ENCODE measurements at places on chromosomes 3 and 15.

GRCh38 chr3:157107644-157108133 lies 52.3 kb downstream of the CCNL1 start:
- no peak for DNase-seq

DNA sequence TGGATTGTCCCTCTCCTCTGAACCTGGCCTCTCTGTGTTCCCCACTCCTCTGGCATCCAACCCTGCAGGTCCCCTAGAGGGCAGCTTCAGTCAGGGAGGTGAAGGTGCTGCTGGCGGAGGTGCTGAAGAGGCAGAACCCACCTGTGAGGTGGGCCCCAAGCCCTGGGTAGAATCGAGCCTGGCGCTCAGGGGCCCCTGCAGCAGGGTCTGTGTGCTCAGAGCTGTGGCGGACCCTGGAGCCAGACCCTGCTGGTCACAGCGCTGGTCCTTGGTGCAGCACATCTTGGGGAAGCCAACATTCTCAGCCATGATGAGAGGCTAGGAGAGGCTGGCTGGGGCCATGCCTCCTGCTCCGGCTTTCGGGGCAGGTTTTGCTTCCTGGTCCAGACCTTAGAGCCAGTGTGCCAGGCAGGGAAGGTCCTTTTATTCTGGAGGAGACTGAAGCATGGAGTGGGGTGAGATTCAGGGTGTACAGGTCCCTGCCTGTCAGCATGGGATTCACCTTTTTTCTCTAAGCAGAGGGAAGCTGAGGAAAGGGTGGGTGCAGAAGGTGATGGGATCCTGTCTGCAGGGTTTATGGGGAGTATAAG lies 54.7 kb upstream of the TAMM41 start:
- DNase-seq, result no peak

GRCh38 chr3:83317605-83318004 lies 1556.2 kb upstream of the GBE1 start:
- DNase-seq, result no peak

DNA sequence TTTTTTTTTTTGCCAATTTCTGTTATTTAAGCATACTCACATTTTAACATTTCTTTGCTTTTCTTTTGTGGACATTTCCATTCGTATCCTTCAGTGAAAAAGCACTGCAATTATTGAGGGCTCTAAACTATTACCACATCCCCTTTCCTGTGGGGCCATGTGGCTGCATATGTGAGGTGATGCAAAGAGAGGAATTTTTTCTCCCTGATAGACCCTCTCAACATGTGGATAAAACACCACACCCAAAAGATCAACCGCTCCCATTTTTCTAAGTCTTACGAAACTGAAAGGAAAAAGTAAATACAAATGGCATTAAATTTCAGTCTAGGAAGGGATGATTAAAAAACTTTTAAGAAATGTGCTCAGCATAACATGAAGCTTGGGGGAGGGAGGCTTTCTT lies 68.8 kb downstream of the DNAJC13 start:
- DNase-seq, result no peak

- no peak for DNase-seq
These were observed 33.5 kb downstream of the SLCO2A1 start for GRCh38 chr3:133996251-133996661.

DNA sequence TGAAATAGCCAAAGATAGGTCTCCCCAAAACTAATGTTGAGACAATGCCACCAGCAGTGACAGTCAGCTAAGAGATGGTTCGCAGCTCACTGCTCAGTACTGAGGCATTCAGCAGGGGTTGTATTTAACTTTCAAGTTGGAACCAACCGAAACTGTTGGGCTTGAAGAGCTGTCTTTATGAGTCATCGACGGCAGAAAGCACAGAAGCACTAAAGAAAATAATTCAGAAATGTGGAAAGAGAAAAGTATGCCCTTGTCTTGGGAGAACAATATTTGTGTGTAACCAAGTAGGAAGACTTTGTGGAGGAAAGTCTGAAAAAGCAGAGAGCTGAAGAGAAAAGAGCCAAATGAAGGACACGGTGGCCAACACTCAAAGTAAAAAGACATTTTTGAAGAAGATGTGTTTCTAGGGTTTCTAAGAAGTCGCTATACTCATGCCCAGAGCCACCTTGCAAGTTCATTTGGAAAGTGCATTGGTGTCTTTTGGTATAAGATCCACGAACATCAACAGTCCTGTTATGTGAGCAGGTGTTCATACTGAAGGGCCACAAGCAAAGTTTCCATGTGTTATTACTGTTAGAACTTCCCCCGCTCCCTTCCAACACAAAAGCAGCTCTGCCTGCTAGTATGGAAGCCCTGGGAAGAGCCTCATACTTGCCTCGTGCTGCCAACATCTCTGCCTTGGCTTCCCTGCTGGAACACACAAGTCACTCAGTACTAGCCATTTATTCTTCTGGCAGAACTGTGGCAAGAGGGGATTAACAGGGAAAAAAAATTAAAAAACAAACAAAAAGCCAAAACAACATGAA lies 4.1 kb upstream of the RARB start:
- no peak for DNase-seq

- DNase-seq, result no peak
These were observed 357.4 kb downstream of the TBL1XR1 start for GRCh38 chr3:176839901-176840300.

- no peak for DNase-seq
These were observed 16.8 kb downstream of the SLC25A26 start for GRCh38 chr3:66237552-66237951.

DNA sequence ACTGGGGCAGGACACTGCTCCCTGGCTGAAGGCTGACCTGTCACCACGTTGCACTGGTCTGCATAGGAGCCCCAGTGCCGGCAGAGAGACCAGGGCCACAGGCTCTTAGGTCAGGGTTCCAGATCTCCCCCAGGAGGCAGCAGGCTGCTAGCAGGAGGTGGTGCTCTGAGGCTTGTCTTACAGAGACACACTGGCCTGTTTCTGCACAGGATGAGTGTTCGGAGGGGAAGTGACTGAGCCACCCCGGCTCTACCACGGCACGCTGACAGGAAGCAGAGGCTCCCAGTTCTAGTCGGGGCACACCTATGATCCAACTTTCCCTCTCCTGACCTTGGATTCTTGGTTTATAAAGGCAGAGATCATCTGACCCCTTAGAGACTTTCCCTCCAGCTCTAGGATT lies 8.6 kb downstream of the FBXL22 start:
- DNase-seq, result peak; percentile 55

- DNase-seq, result no peak
These were observed 114.0 kb downstream of the LRRC28 start for GRCh38 chr15:99365242-99365641.

DNA sequence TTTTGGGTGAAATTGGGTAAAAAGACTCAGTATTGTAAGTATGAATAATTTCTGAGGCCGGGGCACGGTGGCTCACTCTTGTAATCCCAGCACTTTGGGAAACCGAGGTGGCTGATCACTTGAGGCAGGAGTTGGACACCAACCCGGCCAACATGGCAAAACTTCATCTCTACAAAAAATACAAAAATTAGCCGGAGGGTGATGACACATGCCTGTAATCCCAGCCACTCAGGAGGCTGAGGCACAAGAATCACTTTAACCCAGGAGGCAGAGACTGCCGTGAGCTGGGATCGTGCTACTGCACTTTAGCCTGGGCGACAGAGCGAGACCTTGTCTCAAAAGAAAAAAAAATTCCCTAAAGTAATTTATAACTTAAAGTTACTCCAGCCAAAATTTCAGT lies 162.2 kb downstream of the APBA2 start:
- DNase-seq, result no peak

- no peak for DNase-seq
These were observed 67.0 kb upstream of the ABHD2 start for GRCh38 chr15:89021224-89021623.

- DNase-seq, result no peak
These were observed 19.5 kb downstream of the SHF start for GRCh38 chr15:45168286-45168685.

DNA sequence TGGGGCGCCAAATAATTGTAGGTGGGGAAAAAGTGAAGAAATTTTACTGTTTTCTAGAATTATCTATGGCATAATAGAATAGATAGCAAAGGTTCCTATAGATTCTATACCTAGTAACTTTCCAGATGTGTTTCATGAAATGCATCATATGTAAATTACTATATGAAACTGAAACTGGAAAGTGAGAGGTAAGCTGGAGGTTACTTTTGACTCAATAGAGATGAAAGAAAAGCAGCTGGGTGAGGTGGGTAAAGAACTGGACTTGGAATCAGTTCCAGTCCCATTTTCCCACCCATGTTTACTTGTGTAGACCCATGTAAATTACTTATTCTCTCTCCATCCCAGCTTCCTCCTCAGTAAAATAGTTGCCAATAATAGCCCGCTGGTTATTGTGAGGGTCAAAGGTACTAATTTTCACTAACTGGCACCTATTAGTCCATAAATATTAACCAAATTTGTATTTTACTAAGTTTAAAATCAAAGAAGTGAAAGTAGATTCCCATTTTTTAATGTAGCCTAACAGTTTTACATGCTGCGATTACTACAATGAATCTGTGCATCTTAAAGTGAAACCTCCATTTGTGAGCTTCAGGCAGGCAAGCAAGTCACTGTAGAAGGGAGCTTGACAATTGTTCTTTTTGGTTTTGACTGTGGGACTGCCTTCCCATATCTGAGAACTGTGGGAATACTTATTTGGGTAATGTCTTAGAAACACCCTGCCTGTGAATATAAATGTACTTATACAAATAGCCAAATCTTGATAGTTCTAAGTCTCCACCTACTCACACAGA lies 312.1 kb downstream of the SLC9A9 start:
- no peak for DNase-seq
